Activated CD8-positive, alpha-beta T cell treated with anti-CD3 and anti-CD28 coated beads for 36 hours (primary cell): ENCODE measurements at places on chromosomes 16 and 17. TPM values are rescaled to one million over a fixed set of nuclear protein-coding genes. Genes with fewer than 3 reads are reported as not detected.

The GLG1 gene
- 74.9 TPM for total RNA-seq

DNA sequence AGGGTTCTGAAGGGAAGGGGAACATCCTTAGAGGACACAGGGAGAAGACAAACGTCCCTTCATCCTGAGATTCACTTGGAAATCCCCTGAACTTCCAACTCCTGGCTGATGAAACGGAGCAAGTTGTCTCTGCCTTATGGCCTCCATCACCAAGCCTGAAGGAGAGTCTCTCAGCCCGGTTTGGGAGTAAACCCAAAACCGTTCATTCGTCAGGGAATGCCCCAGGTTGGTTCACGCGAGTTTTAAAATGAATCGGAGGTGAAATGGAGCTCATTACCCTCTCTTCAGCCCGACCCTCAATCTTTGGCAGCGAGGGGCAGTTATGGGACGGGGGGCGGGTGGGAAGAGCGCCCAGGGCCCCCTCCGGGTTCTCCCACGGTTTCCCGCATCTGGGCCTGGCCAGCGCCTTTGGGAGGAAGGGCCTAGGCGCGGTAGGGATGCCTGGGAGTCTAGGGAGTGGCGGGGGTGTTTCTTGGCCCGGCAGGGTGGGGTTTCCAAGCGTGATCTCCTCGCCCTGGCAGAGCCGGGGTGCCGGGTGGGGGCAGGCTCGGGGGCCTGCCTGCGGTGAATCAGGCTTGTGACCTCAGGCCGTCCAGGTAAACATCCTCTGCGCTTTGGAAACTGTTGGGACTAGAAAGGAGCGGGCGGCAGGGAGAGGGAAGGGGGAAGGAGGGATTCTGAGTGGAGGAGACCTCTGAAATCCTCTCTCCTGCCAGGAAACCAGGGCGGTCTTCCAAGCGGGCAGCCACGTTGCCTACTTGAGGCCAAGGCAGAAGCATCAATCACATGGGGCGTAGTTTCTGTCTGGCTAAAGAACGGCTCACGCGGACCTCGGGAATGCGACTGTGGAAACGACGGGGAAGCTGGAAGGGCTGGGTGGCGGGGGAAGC is 24.1 kb upstream of the HOXB13 start:
- no peak for DNase-seq

GRCh38 chr16:81401035-81401950 is 43.3 kb upstream of the CMIP start:
- DNase-seq = no peak

The COASY gene
- total RNA-seq = 59.5 TPM

- DNase-seq = no peak
Measured at GRCh38 chr17:62763891-62764600, 44.1 kb downstream of the MARCHF10 start.

DNA sequence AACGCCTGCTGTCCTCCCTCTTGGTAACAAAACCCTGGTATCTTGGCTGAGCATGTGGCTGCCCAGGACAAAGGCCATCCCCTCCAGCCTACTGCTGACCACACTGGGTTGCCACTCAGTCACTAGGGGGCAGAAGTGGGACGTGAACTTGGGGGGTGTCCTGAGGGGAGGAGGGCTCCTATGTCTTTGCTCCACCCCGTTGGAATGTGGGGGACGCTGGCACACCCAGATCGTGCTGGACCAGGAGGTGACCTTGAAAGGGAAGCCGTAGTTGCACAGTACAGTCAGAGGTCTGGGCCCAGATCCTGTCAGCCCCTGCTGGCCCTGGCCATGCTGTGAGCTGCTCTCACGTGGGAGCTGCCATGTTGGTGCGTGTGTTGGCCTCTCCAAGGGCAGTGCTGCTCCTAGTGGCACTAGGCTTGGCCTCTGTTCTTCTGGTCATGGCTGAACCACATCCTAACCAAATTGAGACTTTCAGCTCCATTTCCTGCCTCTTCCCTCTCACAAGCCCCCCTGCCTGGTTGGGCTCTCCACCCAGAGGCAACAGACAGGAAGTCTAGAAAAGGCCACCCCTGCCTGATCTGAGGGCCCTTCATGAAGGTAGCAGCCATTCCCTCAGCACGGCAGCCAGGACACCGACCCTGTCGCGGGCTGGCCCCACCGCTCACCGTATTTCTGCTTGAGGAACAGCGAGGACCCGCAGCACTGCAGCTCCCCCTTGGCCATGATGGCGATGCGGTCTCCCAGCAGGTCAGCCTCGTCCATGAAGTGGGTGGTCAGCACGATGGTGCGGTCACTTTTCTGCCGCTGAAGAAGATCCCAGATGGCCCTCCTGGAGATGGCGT is 29.0 kb upstream of the RNPS1 start:
- DNase-seq = peak; percentile 38

DNA sequence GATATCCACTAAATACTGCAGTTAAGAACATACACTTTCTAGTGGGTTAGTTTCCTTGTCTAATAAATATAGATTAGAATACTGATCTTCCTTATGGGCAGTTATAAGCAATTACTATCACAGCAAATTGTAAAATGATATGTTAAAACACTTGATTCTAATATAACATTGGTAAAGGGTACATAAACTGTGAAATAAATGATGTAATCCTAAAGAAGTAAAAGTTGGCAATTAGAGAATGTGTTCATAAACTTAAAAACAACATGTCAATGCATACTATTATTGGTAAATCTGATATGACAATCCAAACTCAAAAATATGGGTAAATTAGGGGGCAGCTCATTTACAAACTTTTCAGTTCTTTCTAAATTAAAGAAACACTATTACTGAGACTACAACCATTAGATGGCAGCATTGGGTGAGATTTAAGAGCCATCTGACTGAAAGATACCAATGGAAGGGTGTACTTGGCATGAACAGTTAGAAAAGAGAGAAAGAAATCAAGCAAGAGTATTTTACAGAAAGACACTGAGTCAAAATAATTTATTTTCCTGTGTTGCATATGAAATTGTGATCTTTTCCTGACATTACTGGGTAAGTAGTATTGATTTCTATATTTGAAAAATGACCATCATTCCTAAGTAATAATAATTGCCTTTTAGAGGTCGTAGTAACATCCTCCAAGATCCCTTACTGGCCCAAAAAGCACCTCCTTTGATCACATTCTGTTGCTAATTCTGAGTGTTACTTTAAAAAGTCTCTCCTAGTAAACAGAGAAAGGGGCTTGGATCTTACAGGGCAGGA is 119.6 kb downstream of the SPAG9 start:
- DNase-seq = no peak

The SPNS3 gene
- total RNA-seq = 25.7 TPM

DNA sequence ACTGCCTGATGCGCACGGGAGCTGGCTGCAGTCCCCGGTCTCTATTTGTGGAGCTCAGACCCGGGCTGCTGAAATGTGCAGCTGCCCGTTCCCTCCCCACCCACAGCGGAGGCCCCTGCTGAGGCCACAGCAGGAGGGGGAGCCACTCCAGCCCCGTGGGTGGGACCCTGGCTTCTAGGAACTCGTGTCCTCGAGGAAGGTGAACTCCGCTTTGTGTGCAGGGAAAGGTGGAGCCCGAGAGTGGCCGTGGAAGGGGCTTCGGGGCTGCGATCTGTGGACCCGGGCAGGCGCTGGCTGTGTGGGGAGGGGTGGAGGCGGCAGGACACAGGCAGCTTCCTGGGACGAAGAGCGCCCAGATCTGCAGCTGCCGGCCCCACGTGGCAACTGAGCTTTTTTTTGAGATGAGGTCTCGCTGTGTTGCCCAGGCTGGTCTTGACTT is 2.9 kb downstream of the CCDC154 start:
- no peak for DNase-seq

DNA sequence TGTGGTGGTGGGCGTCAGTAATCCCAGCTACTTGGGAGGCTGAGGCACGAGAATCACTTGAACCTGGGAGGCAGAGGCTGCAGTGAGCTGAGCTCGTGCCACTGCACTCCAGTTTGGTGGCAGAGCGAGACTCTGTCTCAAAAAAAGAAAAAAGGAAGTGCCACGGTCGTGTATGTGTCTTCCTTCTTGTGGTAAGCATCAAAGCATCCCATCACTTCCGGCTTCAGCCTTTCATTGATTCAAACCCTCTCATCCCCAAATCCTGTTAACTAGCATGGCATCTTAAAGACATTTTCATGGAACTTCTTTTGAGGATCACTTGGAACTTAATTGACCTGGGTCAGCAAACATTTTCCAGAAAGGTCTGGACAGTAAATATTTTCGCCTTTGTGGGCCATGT is 126.2 kb downstream of the CPPED1 start:
- peak; percentile 6 for DNase-seq

DNA sequence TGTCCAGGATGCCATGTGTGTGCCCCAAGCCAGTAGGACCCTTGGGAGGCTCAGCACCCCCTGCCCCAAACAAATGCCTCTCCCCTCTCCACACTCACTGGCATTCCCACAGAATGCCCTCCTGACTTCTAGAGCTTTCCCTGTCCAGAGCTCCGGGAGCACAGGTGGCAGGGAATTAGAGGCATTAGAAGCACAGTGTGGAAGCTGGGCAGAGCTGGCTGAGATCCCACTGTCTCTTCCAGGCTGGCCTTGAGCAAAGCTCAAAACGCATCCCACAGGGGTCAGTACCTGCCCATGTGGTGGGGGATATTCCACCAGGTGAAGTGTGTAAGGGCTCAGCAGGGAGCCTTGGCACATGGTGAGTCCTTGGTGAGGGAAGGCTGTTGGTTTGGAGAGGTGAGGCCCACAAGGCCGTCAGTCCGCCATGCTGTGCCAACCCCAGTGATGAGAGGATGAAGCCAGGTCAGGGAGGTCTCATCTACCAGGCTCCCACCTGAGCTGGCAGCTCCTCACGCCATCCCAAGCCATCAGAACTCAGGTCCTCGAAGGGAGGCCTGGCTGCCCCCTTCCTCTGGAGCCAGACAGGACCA is 18.1 kb downstream of the ENDOV start:
- DNase-seq = no peak

DNA sequence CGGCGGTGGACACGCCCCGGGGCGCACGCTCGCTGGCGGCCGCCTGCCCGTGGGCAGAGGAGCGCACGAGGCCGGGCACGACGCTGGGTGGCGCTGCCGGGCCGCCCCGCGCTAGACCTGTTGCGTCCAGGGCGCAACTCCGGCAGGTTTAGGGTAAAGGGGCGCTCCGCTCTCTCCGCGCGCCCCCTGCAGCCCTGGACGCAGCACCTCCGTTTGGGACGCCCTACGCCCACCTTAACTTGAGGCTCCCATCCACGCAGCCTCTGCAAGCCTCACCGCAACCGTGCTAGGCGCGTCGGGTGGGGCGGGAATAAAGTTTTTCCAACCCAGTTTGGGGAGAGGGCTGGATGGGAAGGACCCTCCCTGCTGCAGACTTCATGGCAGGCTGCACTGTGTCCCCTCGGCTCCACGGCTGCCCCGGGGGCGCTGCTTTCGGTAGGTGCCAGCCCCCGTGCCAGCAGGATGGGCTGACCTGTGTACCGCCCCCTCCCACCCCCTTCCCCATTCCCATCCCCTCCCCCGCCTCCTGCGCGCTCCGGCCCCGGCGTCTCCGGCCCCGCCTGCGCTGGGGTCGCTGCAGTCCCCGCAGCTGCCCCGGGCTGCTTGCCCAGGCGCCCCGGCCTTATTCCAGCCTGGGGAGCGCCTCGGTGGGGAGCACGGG is at the start of gene SYT17:
Gene SYT17, plus strand, starts transcription at position 531 of the 661 bp plus-strand sequence. CDS start 407 bp downstream, outside the sequence.
- DNase-seq = peak; percentile 53

- DNase-seq = no peak
Measured at GRCh38 chr17:33363475-33363874, 70.4 kb upstream of the ASIC2 start.
